ENCODE measurements at places on chromosomes 12 and 14.

GRCh38 chr14:20782280-20782890 is 1.3 kb downstream of the RNASE6 start:
- no peak for DNase-seq

- DNase-seq, result no peak
Measured at GRCh38 chr14:69260861-69261564, 1.1 kb downstream of the GALNT16 start.

GRCh38 chr12:91990525-91990924 is 155.1 kb downstream of the BTG1 start:
- peak; percentile 41 for DNase-seq

GRCh38 chr12:68113644-68114043 is 45.9 kb downstream of the IFNG start:
- DNase-seq, result no peak

DNA sequence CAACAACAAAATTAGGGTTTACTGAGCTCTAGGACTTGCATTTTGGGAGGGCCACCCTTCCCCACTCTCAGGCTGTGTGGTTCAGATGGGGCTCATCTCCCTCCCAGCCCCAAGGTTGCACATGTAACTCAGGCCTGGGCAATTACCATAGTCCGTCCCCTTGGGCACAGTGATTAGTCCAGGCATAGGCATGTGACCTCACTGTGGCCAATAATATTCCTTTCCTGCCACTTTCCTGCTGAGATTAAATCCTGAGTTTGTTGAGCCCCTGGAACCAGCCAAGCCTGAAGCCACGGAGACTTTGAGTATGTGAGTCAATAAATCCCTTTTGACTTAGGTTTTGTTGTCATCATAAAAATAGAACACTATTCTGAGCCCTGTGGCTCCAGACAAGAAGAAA is 113.0 kb downstream of the AACS start:
- no peak for DNase-seq

- DNase-seq, result no peak
Measured at GRCh38 chr14:60355768-60356167, 106.7 kb downstream of the PPM1A start.

DNA sequence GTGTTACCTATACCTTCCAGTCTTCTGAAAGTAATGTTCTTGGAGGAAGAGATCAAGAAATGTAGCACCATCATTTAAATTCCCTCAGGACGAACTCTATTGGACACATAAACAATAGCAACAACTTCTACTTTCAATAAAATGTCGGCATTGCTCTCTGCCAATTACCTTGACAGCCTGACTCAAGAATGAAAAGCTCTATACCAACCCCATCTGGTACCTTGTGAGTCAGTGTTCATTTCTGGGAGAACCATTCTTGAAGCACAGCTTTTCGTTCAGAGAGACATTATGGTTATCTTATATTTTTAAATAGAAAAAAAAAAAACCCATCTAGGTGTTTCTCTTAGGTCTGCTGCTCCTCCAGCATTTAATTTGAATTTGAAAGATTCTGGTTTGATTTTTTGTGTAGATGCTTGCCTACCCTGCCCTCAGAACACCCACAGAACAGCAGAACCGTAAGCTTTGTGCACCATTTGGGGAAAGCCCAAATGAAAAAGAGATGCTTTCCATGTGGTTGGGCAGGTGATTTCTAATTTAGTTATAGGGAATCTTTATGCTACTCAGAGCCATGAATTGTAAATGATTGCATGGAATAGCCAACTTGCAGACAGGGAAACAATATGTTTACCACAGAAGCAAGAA is 156.0 kb downstream of the SAMD4A start:
- DNase-seq, result no peak
